GM13976 (cell line): ENCODE measurements at places on chromosomes 13 and 19.

- DNase-seq: no peak
Measured at GRCh38 chr13:25080773-25081172, 15.2 kb upstream of the PABPC3 start.

GRCh38 chr13:32248801-32249200, 66.4 kb downstream of the ZAR1L start:
- DNase-seq: no peak

GRCh38 chr19:14368011-14368513, 13.2 kb upstream of the ADGRE5 start:
- no peak for DNase-seq

- no peak for DNase-seq
Measured at GRCh38 chr19:4278010-4278409, 1.1 kb upstream of the SHD start.

GRCh38 chr13:112986946-112987681, 18.1 kb downstream of the MCF2L start:
- no peak for DNase-seq

GRCh38 chr13:19382111-19382510, 179.2 kb downstream of the TPTE2 start:
- DNase-seq: no peak
